Activated gamma-delta T cell (primary cell): ENCODE measurements at places on chromosomes 5 and 9.

GRCh38 chr5:52822437-52822836, 34.7 kb downstream of the ITGA1 start:
- no peak for DNase-seq

DNA sequence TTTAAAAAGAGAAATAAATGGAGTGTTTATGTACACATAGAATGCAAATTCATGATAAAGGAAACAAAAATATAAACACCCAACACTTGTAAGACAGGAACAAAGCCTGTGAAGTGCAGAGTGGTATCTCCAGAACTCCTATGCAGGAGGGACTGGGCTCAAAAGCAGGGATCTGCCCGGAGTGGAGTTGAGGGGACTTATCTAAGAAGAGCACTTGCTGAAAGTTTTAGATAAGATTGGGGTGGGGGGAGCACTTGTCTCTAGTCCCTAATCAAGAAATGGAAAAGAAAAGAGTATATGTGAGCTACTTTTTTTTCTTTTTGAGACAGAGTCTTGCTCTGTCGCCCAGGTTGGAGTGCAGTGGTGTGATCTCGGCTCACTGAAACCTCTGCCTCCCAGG, 840.4 kb downstream of the MAT2B start:
- DNase-seq = no peak

- DNase-seq = no peak
These were observed 265.4 kb upstream of the KLF9 start for GRCh38 chr9:70679845-70680244.

GRCh38 chr9:137502008-137502911, 43.1 kb upstream of the NSMF start:
- no peak for DNase-seq

DNA sequence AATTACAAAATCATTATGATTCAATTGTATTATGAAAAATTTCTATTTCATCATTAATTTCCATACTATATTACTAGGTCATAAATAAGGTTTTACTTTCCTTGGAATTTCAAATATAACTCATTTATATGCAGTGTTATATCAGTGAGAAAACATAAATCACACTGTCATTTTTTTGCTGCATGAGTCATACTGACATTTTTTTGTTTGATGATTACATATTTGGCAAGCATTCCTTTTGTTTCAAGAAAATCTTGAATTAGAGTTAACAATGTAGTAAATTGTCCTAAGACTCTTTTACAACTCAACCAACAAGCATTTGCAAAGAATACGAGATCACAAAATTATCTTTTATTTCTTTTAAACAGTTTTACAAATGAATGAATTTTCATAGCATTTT, 298.4 kb upstream of the SEMA6A start:
- no peak for DNase-seq

DNA sequence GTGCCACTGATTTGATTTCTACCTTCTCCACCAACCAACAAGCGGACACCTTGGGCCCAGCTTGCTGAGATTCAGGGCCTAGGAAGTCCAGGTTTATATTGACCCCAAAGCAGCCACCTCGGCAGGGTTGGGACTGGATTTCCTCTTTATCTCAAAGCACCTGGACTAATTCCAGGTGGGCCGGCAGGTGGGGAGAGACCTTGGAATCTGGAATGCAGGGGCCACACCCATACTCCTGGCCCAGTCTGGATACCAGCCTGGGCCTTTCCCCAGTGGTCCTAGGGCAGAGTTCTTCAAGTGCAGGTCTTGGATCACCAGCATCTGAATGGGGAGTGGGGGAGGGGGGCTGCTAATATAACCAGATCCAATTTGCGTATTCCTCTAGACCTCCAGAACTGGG, 93.1 kb downstream of the PCDH1 start:
- no peak for DNase-seq

- no peak for DNase-seq
These were observed 389.1 kb upstream of the WWC1 start for GRCh38 chr5:167902298-167902697.

- DNase-seq = no peak
These were observed 31.8 kb downstream of the MAP1B start for GRCh38 chr5:72138943-72139521.

GRCh38 chr9:90034071-90034470, 429.3 kb downstream of the GADD45G start:
- DNase-seq = no peak

DNA sequence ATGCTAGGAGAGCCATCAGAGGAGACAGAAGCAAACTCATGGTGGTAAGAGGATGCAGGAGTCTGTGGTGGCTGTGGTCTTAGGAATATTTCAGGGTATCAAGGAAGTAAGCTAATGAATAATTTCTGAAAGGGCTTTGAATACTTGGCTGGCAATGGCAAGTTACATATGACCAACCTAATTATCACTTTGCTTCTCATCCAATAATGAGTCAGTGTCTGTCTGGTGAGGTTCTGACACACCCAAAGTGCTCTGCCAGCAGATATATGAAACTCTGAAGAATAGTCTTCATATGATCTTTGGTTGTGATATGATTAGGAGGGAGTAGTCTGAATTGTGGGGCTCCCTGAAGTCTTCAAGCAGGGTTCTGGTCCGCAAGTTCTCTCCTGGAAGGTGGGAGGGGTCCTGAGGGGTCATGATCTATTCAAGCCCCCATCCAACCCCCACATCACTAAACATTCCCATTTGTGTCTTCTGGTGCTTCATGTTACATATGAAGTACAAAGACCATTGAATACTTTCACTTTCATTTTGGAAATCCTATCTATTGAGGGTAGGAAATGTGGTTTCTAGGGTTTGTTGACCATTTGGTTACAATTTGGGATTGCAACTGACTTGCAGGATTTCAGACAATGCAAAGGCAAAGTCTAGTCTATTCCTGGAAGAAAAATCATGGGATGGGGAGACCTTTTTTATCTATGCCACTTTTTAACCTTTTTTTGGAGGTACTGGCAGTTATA, 199.9 kb upstream of the CDKN2B start:
- DNase-seq = no peak

DNA sequence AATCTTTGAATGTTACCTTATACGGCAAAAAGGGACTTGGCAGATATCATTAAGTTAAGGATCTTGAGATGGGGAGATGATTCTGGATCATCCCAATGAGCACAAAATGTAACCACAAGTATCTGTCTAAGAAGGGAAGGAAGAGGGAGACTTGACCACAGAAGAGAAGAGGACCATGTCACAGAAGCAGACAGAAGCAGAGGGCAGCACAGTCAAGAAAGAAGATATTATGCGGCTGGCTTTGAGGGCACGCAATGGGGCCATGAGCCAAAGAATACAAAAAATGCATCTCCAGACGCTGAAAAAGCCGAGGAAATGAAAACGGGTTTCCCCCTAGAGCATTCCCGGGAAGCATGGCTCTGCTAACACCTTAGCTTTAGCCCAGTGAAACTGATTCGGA, 225.3 kb downstream of the NR2F1-AS1 start:
- no peak for DNase-seq

DNA sequence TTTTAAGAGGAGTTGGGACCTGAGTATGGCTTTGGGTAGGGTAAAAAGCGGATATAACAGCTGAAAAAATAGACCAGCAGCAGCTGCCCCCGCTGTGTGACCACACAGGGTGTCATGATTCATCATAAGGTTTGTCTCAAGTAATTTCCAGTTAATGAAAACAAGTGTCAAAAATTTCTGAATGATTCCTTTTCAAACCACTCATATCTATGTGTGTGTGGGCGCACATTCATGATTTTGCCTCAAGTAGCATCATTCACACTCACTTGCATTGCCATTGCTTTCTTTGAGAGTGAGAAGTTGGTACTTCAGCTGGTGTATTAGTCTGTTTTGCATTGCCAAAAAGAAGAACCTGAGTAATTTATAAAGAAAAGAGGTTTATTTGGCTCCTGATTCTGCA, 12.1 kb upstream of the TNFAIP8 start:
- no peak for DNase-seq
